Nucleus accumbens (tissue), 56 donors: ENCODE measurements at places on chromosomes 13 and 19.

GRCh38 chr13:84380866-84381265 is 498.6 kb upstream of the SLITRK1 start:
- DNase-seq: no peak

GRCh38 chr13:102580552-102581169 is 16.1 kb upstream of the TPP2 start:
- no peak for DNase-seq

- DNase-seq: no peak
Observed at GRCh38 chr13:73803997-73804396, 330.2 kb downstream of the KLF12 start.

- DNase-seq: no peak
Observed at GRCh38 chr13:30877335-30877734, 28.7 kb upstream of the MEDAG start.

GRCh38 chr19:10467104-10467706 is 36.0 kb downstream of the KEAP1 start:
- no peak for DNase-seq

DNA sequence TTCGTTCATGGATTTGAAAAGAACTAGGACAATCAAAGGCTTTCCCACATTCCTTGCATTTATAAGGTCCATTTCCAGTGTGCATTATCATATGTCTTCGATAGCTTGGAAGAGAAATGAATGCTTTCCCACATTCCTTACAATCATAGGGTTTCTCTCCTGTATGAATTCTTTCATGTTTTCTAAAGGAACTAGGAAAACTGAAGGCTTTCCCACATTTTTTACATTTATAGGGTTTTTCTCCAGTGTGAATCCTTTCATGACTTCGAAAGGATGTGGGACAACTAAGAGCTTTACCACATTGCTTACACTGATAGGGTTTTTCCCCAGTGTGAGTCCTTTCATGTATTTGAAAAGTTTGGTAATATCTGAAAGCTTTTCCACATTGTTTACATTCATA is 19.8 kb downstream of the ZNF709 start:
- no peak for DNase-seq

GRCh38 chr13:20404488-20405222 is 121.0 kb downstream of the CRYL1 start:
- no peak for DNase-seq

DNA sequence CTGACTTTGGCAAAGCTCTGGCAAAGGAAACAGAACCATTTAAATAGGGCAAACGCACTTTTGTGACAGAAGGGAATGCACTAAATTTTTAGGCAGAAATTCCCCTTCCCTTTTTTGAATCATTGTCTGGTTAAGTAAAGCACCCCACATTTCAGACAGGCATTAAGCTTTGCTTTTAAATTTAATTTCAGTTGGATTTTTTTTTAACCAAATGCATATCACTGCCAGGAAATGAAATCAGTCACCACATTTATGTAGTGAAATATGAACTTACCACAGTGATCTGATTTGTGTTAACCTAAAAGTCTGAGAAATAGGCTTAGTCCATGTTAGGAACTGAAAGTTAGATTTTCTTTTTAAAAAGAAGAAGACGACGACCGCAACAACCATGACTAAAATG is 10.8 kb downstream of the GPR183 start:
- no peak for DNase-seq

GRCh38 chr19:1942078-1942933 is 1.3 kb downstream of the CSNK1G2 start:
- peak; percentile 13 for DNase-seq

DNA sequence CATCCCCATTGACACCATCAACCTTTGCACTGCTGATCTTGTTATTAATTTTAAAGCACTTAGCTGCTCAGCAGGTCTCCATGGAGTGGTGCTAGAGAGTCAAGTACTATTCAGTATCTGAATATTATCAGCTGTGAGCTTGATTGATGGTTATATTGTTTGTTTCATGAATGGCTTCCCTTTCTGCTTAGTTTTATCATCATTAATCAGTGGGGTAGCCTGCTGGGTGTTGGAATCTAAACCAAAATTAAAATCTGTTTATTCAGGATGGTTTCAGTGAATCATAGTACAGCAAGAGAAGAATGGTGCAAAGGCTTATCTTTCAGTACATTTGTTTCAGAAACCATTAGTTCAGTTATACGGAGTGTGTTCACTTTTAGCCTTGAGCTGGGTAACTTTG is 42.5 kb upstream of the SCEL start:
- DNase-seq: no peak

DNA sequence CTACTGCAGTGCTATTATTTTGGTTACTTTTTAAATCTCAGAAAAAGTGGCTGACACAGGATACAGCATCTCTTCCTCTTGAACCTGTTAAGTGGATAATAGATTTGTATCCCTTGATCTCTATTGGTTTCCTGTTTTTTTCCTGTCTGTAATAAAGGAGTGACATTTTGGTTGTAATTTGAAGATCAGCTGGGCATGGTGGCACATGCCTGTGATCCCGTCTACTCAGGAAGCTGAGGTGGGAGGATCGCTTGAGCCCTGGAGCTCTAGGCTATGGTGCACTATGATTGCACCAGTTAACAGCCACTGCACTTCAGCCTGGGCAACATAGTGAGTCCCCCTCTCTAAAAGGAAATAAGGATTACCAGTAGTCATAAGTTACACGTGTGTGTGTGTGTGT is 46.8 kb downstream of the METTL21C start:
- no peak for DNase-seq

- DNase-seq: no peak
Observed at GRCh38 chr13:101398920-101399319, 17.4 kb downstream of the NALCN start.

- no peak for DNase-seq
Observed at GRCh38 chr13:73778242-73778864, 355.9 kb downstream of the KLF12 start.

DNA sequence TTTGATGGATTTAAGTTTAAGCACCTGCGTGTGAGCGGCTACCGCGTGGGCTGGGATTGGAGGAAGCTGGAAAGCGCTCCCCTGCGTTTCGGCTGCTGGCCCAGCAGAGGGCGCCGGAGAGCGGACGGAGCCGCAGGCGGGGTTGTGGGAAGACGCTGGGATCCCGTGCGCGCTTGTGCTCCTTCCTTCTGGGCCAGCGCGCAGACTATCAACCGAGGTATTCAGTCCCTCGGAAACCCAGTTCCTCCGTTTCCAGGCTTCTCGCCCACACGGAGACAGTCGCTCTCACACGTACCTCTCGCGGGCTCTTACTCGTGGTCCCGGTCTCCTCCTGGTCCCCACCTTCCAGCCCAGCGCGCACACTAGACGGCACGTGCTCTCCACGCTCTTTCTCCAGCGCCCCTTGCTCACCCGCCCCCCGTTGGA is 28.8 kb downstream of the EPN1 start:
- DNase-seq: no peak

- DNase-seq: no peak
Observed at GRCh38 chr13:42762917-42763316, 18.5 kb upstream of the FAM216B start.

GRCh38 chr13:111387945-111388600 is 67.6 kb downstream of the TEX29 start:
- DNase-seq: no peak

DNA sequence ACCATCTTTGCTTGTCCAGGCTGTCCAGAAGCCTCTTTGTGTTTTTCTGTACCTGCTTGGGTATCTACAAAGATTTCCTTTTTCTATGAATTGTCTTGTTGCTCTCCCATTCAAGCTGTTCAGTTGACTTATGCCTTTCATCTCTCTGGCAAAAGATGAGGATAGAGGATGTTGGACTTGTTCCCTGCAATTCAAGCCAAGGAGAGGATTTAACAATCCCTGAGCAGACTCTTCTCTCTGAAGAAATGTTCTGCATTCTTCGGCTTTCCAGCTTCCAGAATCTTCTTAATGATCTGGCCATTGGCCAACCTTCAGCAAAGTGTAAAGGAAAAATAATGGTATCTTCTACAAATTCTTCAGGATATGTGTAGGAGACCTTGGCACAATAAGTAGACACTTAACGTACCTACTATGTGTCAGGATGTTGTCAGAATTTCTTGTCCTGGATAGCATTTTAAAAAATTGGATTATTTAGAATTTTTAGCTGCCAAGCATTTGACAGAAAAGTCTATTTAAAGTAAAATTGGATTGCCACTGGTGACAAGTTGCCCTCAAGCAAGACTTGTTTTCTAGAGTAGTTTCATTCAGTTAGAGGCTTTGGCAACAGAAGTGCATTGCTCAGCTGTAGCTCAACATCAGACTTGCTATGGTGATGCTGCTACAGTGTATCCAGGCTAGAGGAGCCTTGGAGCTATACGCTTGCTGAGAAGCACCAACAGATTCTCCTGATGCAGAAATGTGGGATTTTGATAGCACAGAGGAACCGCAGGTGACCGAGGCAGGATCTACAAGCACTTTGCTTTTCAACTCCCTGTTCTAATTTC is 455.7 kb downstream of the SUCLA2 start:
- DNase-seq: no peak

- no peak for DNase-seq
Observed at GRCh38 chr19:16612636-16613035, 15.4 kb downstream of the MED26 start.

DNA sequence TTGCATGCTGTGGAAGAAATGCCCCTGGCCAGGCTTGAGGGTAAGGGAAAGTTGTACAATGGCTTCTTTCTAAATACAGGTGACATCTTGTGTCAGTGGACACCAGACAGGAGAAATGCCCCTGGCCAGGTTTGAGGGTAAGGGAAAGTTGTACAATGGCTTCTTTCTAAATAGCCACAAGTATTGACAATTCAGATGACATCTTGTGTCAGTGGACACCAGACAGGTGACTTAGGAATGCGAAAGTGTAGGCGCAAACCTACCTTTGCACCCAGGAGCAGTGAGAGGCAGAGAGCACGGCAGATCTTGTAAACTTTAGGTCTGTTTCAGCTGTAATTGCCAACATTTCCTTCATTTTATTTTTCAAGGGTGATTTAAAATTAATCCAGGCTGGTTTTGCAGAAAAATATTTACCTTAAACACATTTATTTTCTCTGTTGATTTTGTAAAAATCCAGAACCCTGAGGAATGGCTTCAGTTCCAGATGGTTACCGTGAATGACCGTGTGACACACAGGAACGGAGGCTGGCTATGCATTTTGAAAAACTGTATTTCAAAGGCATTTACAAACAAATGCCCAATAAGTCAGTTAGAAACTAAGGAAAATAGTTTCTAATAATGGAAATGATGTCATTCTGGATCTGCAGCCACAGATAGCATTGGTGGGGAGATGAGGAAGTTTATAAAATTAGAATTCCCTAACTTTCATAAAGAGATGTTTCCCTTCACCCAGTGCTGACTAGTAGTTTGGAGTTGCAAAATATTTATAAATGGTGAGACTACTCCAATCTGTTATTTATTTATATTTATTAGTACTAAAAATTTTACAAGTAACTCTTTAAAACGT is 34.9 kb downstream of the TNFSF13B start:
- DNase-seq: no peak

- DNase-seq: no peak
Observed at GRCh38 chr13:47303626-47304025, 406.8 kb upstream of the HTR2A start.

- DNase-seq: no peak
Observed at GRCh38 chr13:57302604-57303003, 135.6 kb downstream of the PRR20E start.

DNA sequence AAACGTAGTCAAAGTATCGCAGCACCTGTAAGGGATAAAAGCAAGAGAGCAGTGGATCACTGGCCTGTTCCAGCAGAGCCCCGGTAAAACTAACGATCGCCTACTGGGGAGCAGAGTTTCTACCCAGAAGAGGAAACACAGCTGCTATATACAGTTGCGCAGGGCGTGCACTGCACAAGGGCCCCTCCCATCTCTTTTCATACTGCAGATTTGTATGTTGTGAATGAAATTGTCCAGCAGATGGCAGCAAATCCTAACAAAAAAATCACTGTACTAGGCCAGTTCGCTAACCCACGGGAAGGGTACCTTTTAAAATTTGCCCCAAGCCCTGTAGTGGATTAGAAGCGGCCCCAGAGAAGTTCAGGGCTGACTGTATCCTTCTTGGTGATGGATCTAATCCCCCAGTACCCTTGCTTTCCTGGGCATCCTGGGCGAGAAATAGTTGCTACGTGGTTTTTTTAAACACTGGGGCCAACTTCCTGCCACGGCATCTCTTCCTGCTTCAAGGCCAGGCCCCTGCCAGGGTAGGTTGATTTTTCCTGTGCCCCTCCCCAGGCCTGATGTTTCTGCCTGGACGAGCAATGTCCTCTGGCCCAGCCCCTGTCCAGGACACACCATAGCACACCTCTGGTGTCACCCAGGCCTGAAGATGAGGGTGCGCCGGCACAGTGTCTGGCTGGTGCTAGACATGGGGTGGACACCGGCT is 127.0 kb downstream of the IER2 start:
- peak; percentile 26 for DNase-seq

- DNase-seq: no peak
Observed at GRCh38 chr13:108276060-108276459, 6.5 kb downstream of the TNFSF13B start.
